Right atrium auricular region (tissue), 2 donors: ENCODE measurements at places on chromosomes 1 and 21. TPM values are rescaled to one million over a fixed set of nuclear protein-coding genes. Genes with fewer than 3 reads are reported as not detected.

DNA sequence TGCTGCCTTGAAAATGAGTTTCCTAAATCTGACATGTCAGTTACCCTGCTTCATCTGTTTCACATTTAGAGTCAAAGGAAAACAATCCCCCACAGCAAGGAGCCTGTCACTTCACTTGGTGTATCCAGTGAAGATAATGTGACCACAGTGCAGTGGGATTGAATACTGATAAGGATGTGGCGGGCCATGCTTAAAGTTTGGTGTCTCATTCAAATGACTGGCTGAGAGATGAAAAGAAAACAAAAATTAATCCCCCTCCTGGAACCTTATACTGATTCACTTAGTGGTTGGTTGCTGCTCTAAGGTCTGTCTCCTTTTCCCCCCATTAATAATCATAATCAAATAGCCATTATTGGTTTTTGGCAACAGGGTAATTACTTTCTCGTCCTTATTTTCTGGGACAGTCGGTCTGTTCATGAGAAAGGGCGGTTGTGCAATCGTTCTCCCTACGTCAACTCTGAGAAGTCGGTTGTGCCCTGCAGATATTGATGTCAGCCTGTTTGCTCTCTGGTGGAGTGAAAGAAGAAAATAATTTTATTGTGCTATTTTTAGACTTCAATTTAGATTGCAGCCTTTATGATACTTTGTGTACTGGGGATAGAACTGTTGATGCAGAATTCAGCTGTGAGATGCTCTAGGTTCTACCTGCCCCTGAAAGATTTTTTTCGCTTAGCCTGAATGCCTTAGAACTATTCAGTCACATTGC is 360.2 kb downstream of the DISC1 start:
- peak; percentile 66 for DNase-seq

DNA sequence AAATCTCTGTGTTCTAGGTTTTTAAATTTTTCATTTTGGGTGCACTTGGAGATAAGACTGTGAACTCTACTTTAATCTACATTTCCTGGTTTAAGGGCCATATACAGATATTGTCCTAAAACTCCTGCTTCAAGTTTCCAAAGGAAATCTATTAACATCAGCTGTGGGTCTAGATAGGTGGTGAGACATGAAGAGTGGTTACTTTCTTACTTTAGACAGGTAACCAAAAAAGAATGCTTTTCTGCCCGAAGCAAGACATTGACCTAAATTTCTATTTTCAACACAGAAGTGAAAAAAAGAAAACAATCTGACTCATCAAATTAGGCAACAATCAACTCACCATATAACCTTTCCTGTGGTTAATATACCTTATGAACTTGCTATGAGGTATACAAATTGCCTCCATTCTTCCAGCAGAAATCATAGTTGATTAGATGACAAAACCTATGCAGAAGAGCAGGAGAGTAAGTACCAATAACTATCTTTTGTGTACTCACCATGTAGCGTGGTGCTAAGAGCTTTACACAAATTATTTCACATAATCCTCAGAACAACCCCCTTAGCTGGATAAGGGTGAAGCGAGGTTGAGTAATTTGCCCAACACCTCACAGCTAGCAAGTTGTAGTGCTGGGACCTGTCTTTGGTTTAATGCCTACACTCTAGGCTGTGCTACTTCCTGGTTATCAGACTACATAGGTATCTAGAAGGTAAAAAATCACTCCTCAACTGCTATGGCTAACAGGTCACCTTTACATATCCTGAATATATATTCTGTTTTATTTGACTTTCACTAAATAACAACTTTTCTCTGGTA is 23.4 kb upstream of the PTPN14 start:
- DNase-seq = no peak

GRCh38 chr1:206769304-206769731 is 1.3 kb upstream of the IL19 start:
- no peak for DNase-seq

DNA sequence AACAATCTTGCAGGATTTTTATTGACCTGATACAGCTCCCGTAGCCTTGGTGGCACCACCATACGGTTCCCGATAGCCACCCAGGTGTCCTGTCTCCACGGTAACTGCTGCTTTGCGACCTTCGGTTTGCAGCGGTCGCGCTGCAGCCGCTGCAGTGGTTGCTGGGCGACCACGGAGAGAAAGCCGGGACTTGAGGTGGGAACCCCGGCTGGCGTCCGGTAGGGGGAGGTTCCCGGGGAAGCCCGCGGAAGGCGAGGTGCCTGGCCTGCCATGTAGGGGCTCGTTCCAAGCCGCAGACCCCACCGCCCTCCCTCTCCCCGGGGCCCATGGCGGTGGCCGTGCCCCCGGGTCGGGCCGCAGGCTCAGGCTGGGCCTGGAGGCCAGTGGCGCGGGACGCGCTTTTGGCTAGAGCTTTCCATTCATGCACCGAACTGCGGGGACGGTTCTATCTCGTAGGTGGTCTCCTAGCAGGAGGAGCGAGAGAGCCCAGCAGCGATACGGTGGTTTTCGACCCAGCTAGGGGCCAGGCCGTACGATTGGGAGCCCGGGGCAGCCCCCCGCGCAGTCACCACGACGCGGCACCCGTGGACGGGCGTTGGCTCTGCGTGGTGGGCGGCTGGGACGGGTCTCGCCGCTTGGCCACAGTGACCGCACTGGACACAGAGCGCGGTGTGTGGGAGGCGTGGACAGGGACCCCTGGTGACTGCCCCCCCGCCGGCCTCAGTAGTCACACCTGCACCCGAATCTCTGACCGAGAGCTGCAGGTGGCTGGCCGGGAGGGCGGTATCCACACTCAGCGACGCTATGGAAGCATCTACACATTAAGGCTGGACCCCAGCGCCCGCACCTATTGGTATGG is at the start of gene KLHDC9:
TSS of gene KLHDC9 (plus strand) at position 152 of the 859 bp plus-strand sequence. CDS start at position 327, 175 bp downstream.
- no peak for DNase-seq

GRCh38 chr1:85705940-85706339 is 2.3 kb downstream of the ZNHIT6 start:
- DNase-seq = no peak

- no peak for DNase-seq
Measured at GRCh38 chr1:15417059-15417934, 7.6 kb downstream of the EFHD2 start.

DNA sequence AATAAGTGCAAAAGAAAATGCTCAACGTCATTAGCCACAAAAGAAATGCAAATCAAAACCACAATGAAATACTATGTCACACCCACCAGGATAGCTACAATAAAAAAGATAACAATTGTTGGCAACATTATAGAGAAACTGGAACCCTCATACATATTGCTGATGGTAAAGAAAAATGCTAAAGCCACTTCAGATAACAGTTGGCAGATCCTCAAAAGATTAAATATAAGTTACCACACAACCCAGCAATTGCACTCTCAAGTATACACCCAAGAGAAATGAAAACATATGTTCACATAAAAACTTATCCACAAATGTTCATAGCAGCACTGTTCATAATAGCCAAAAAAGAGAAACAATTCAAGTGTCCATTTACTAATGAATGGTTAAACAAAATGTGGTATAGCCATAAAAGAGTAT is 20.7 kb downstream of the TRIM33 start:
- no peak for DNase-seq

- DNase-seq = no peak
Measured at GRCh38 chr1:2412773-2413494, 570 bp upstream of the PEX10 start.

- DNase-seq = peak; percentile 88
Measured at GRCh38 chr1:208207388-208208131, 36.6 kb downstream of the PLXNA2 start.

The TAL1 gene
- total RNA-seq = 4.1 TPM

The MPZ gene
- 1.7 TPM for total RNA-seq

The CELA3A gene
- not detected for total RNA-seq

The SPRR3 gene
- total RNA-seq = not detected

The RHCE gene
- not detected for total RNA-seq
